ENCODE measurements at places on chromosomes 5 and 9. TPM values are rescaled to one million over a fixed set of nuclear protein-coding genes. Genes with fewer than 3 reads are reported as not detected.

The TNFSF8 gene
- polyA plus RNA-seq, result 1.1 TPM

The FUT7 gene
- polyA plus RNA-seq, result not detected

The TTC1 gene
- 59.4 TPM for polyA plus RNA-seq

The OTULINL gene
- polyA plus RNA-seq, result 16.5 TPM

The CD74 gene
- polyA plus RNA-seq, result 287 TPM

The FAM200C gene
- polyA plus RNA-seq, result 16.1 TPM

GRCh38 chr5:4907571-4907970 is 232.6 kb upstream of the ADAMTS16 start:
- no peak for DNase-seq

DNA sequence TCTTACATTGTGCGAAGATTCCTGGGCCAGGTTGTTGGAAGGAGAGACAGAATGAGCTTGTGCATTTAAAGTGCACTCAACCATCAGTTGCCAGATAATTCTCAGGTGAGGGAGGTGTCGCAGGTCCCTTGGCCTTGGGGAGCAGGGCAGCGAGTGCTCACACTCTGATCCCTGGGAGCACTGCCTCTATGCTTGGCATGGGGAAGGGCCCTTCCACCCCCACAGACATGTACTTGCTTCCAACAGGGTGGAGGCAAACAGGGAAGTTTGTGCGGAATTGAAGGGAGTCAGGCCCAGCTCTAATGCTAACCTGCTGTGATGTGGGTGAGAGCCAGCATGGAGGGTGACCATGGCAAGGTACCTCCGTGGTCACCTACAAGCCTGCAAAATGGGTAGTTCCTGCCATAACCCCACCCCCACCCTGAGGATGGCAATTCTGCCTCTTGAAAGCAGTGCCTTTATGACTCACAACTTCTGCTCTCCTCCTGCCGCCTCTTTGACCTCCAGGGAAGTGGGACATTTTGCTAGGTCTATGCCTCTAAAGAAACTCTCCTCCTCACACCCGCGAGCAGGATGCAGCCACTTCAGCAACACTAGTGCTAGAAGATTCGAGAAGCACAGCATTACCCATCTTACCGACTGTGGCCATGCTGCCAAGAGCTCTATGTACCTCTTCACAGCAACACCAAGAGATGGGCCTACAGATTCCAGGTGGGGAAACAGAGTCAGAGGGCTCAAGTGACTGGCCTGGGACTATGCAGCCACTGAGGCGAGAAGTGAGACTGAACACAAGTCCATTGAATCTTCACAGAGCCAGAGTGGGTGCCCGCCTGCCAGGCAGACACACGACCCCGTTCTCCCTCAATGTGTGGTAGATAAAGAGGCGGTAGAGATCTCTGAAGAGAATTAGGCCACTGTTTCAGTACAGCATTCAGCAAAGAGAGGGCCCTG is 22.1 kb upstream of the SLC25A51 start:
- DNase-seq, result no peak

GRCh38 chr5:322281-322941 is 897 bp downstream of the AHRR start:
- DNase-seq, result no peak

DNA sequence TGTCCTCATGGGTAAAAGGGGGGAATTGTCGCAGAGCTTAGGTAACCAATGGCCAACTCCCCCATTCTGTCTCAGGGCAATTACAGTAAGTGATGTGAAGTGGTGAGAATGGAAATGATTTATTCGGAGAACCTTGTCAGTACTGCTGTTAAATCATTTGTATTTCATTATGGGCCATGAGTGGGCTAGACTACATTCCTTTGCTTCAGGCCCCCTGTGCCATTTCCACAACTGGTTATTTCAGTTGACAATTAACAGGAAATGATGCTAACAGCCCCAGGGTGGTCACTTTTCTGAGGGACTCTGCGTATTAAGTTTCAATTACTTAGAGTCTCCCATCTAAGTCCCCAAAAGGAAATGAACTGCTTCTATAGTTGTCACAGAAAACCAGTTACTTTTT is 653.7 kb downstream of the CCDC171 start:
- no peak for DNase-seq

DNA sequence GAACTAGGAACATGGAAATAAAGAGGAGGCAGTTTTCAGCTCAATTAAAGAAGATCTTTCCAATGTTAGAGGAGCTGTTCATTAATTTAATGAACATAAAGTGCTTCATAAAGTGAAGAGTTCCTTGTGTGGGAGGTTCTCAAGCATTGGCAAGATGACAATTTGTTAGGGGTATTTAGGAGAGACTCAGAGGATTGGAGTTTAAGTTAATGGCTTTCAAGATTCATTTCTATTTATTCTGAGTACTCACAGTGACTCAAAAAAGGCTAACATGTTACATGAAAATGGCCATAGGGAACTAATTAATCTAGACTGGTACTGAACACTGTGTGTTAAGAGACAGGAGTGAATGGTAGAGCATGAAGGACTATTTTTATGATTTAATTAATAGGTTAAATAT is 55.4 kb upstream of the CDH12 start:
- DNase-seq, result no peak

GRCh38 chr9:93699650-93700049 is 123.3 kb downstream of the PHF2 start:
- no peak for DNase-seq

- DNase-seq, result no peak
Observed at GRCh38 chr5:142275496-142275895, 49.3 kb downstream of the SPRY4 start.

DNA sequence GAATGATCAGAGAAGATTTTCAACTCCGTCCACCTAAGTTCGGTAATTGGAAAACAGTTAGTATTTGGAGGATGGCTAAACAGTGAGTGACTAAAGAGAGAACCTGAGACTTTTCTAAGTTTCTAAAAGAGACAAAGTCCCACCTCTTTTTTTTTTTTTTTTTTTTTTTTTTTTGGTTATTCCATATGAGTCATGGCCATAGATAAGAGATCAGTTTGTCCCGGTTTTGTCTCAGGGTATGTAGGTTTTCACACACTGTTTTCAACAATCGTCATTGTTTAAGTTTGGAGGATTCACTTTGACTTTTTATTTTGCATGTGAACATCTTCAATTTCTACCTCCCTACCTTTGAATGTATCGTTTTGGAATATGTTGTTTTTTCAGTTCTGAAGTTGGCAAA is 85.9 kb downstream of the NTRK2 start:
- DNase-seq, result no peak

- no peak for DNase-seq
Observed at GRCh38 chr9:35254237-35254636, 92.4 kb downstream of the UNC13B start.

GRCh38 chr5:40429258-40430100 is 250.2 kb upstream of the PTGER4 start:
- DNase-seq, result no peak
